ENCODE measurements at places on chromosomes 12 and 14. TPM values are rescaled to one million over a fixed set of nuclear protein-coding genes. Genes with fewer than 3 reads are reported as not detected.

DHH gene
- total RNA-seq: 0.12 TPM

GYS2 gene
- total RNA-seq: not detected

CSAD gene
- total RNA-seq: 45.2 TPM

DNA sequence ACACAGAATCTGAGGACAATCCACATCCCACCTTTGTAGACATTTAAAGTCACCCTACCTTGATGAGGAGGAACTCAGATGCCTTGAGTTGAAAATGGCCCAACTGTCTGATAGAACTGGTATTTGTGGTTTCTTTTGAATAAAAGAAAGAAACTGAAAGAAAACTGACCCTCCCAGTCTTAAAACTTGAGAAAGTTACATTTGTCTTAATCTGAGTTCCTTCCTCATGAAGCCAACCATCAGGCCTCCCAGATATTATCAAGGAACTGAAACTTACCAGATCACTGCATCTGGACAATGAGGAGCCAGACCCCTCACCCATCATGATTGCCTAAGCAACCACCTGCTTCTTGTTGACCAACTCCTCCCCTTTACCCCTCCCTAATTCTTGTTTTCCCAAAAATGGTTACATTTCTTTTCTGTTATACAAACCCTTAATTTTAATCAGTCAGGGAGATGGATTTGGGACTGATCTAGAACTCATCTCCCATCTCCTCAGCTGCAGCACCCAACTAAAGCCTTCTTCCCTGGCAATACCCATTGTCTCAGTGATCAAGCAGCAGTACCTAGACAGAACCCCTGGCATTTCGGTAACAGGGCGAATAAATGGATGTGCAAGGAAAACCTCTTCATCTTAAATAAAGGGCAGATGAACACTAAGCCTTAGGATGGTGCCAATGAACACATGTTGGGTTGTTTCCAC, 72.0 kb upstream of the RESF1 start:
- no peak overlapping the region for H3K27ac ChIP-seq
- H3K4me3 ChIP-seq: no peak overlapping the region
- peaks cover 11% of the 10 kb centered on the region for H3K4me1 ChIP-seq
- H3K27me3 ChIP-seq: no peaks in the 10 kb centered on the region

DNA sequence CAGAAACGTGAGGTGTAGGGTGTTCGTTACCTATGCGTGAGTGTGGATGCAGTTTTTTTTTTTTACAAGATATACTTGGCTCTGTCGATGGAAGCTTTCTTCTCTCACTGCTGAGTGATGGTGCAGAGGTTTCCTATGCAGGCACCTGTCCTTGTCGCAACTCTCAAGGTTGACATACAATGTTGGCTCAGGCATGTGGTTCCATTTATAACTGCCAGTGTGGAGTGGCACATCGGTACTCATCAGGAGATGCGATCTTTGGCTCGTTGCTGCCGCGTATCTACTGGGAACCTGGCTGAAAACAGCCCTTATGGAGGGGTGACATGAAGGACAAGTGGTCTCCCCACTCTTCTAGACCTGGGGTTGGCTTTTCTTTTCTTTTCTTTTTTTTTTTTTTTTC, 109.0 kb downstream of the ZNF664 start:
- no peaks in the 10 kb centered on the region for H3K4me1 ChIP-seq
- no peak for DNase-seq
- H3K27me3 ChIP-seq: no peaks in the 10 kb centered on the region
- no peaks in the 10 kb centered on the region for H3K36me3 ChIP-seq
- H3K4me3 ChIP-seq: no peak overlapping the region

- H3K4me1 ChIP-seq: no peaks in the 10 kb centered on the region
- H3K36me3 ChIP-seq: no peaks in the 10 kb centered on the region
- no peak overlapping the region for H3K27ac ChIP-seq
- no peaks in the 10 kb centered on the region for H3K27me3 ChIP-seq
- no peak overlapping the region for H3K4me3 ChIP-seq
Measured at GRCh38 chr12:126905752-126906151, 1361.2 kb upstream of the TMEM132C start.

All from activated T-cell treated with anti-CD3 and anti-CD28 coated beads, Interleukin-2, amount 50 U/mL, for 72 hours (primary cell).